ENCODE measurements at places on chromosomes 3 and 15. TPM values are rescaled to one million over a fixed set of nuclear protein-coding genes. Genes with fewer than 3 reads are reported as not detected.
A peak's percentile ranks its signal among the peaks of the same experiment; 100 is the strongest.

KLF15 gene
- polyA plus RNA-seq, result 14.2 TPM

DNA sequence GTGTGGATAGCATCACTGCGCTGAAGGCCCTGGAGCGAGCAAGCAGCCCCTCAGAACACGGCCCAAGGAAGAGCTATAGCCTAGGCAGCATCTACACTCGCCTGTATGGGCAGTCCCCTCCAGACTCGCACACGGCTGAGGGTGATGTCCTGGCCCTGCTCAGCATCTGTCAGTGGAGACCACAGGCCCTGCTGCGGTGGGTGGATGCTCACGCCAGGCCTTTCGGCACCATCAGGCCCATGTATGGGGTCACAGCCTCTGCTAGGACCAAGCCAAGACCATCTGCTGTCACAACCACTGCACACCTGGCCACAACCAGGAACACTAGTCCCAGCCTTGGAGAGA, 20.5 kb downstream of the ATRIP start:
- DNase-seq, result no peak

- DNase-seq, result no peak
Observed at GRCh38 chr15:70453238-70453637, 310.1 kb downstream of the UACA start.

- DNase-seq, result no peak
Observed at GRCh38 chr3:196774848-196775422, 35.3 kb downstream of the PAK2 start.

GRCh38 chr3:72397586-72397985, 450.7 kb downstream of the SHQ1 start:
- DNase-seq, result no peak

DNA sequence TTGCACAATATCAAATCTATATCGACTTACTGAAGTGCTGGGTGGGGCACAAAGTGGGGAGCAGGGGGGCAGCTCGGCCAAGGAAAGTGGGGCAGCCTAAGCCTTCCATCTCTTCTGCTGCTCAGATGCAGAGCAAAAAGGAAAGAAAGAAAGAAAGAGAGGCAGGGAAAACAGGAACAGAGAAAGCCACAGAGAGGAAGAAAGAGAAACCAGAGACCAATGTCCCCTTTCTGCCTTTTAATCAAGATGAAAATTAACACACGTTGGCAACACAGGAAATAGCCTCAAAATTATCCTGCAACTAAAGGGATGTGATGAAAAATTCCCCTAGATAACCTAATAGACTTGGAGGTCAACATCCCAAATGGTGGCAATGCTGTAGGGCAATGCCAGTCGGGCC, 72.2 kb upstream of the RAD18 start:
- no peak for DNase-seq

GRCh38 chr3:22115581-22115980, 364.6 kb upstream of the ZNF385D start:
- DNase-seq, result no peak

DUOXA2 gene
- polyA plus RNA-seq, result 0.08 TPM

GRCh38 chr3:135082706-135083105, 287.6 kb downstream of the EPHB1 start:
- DNase-seq, result no peak

TMEM108 gene
- 4.0 TPM for polyA plus RNA-seq

DNA sequence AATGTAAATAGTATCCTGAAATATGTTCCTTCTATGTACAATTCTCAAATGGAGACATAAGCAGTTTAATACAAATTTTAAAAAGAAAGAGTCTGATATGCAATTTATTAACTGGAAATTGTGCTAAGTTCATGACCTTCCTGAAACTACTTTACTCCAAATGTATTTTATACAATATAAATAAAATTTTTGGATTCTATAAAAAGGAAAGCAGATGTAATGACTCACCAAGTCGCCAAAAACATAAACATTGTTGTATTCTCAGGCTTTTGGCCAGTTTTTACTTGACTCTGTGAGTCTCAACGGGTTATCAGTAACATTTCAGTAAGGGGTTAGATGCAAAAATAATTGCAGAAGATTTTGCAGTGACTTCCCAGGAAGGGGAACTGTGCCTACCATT, 948.2 kb downstream of the EPHA3 start:
- DNase-seq, result peak; percentile 9

- no peak for DNase-seq
Observed at GRCh38 chr15:83046558-83047127, 20.4 kb downstream of the BTBD1 start.

- no peak for DNase-seq
Observed at GRCh38 chr3:75180945-75181298, 483.2 kb upstream of the FRG2C start.

DNA sequence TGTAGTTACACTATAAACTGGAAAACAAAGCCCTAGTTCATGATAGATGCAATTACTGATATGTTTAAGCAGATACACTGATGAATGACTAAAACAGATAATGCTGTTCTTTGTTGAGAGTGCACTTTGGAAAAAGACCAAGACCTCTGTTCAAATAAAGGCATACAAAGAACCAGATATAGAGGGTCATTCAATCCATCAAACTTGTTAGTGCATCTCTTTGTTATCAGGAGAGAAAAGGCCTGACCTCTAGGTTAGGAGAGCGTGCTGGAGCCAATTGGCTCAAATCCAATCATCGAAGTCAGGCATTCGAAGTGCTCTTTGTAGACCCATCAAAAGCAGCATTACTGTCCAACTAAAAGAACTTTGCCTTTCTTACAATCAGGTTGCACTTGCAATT, 124.2 kb downstream of the TFG start:
- DNase-seq, result no peak

- DNase-seq, result no peak
Observed at GRCh38 chr3:177894081-177894728, 642.0 kb upstream of the KCNMB2 start.

Data from left renal cortex interstitium (tissue), 4 donors.